Endothelial cell (in vitro differentiated cells): ENCODE measurements at places on chromosomes 16 and 17. TPM values are rescaled to one million over a fixed set of nuclear protein-coding genes. Genes with fewer than 3 reads are reported as not detected.

DNA sequence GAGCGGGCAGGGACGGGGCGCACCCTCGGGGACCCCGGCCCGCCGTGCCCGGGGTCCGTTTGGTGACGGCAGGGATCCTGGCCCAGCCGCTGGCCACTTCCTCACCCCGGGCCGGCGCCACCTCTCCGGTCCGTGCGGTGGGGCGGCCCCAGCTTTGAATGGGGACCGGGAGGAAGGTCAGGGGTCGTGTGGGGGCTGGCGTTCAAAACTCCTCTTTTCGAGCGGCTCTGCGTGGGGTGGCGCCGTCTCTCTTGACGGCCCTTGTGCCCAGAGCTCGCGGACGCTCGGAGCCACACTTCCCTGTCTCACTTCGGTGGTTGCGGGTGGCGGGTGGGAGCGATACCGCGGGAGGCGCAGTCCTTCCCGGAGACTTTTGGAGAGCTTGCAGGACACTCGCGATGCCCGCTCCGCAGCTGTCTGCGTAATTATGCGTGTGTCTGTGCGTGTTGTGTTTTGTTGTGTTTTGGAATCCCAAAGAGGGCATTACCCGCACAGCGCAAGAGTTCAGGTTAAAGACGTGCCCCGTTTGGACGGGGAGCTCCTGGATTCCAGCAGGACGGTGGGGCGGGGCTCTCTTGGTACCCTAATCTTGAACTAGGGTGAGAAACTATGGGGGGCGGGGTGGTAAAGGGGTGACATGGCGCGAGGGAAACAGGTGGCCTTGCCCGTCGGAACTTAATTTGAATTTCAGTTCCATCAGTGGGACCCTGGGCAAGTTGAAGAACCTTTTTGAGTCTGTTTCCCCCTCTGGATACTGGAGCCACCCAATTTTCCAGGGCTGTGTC, 637 bp downstream of the PLCG2 start:
- peak; percentile 23 for DNase-seq

DNA sequence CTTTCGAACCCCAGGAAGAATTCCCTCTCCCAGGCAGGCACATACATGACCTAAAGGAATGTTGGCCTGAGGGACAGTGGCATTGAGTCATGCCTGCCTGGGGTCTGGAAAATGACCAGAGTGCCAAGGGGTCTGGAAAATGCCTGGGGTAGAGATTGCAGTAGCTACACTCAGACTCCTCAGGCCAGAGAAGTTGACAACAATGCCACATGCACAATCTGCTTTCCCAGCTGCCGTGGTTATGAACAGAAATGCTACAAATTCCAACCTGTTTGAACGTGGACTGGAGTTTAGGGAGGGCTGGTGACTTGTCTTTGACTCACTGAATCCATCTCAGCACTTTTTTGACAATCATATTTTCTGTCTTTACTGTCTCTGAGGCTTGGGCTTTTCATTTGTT, 250.0 kb downstream of the ABCC12 start:
- no peak for DNase-seq

- DNase-seq = no peak
These were observed 990 bp downstream of the DOK4 start for GRCh38 chr16:57485091-57485915.

GRCh38 chr17:31721291-31722025, 137.6 kb downstream of the COPRS start:
- DNase-seq = no peak

GRCh38 chr16:65572156-65572555, 450.3 kb upstream of the CDH11 start:
- DNase-seq = no peak

DNA sequence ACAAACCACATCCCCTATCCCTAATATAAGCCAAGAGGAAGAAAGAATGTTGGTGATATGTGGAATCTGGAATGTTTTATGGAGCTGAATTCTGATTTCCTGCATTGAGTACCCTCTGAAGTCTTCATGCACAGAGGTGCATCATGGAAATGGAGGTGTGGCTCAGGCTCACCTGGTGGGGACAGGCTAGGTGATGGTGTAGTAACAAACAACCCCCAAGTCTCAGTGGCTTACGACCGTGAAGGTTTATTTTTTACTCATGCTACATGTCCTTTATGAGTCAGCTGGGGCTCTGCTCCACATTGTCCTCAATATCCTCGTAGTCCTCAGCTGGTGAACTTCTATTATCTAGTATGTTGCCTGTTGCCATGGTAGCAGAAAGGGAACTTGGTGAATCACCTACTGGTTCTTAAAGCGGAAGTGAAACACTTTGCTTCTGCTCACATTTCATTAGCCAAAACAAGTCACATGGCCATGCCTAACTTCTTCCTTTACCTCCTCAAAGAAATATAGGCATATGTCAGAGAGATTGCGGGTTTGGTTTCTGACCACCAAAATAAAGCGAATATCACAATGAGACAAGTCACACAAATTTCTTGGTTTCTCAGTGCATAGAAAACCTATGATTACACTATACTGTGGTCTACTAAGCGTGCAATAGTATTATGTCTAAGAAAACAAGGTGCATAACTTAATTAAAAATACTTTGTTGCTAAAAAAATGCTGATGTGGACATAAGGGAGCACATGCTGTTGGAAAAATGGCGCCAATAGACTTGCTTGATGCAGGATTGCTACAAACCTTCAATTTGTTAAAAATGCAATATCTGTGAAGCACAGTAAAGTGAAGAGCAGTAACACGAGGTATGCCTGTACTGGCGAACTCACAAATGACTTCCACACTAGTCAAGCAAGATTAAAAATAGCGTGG, at the start of gene PMFBP1:
Gene PMFBP1 (minus strand): TSS at position 51 of the 930 bp plus-strand sequence. CDS start 947 bp downstream, outside the sequence.
- no peak for DNase-seq

GRCh38 chr16:88062341-88063210, 111.3 kb downstream of the BANP start:
- DNase-seq = no peak

GRCh38 chr17:43200127-43200526, 11.5 kb upstream of the TMEM106A start:
- DNase-seq = no peak

GRCh38 chr17:40864661-40865390, 2.2 kb downstream of the KRT12 start:
- no peak for DNase-seq

DNA sequence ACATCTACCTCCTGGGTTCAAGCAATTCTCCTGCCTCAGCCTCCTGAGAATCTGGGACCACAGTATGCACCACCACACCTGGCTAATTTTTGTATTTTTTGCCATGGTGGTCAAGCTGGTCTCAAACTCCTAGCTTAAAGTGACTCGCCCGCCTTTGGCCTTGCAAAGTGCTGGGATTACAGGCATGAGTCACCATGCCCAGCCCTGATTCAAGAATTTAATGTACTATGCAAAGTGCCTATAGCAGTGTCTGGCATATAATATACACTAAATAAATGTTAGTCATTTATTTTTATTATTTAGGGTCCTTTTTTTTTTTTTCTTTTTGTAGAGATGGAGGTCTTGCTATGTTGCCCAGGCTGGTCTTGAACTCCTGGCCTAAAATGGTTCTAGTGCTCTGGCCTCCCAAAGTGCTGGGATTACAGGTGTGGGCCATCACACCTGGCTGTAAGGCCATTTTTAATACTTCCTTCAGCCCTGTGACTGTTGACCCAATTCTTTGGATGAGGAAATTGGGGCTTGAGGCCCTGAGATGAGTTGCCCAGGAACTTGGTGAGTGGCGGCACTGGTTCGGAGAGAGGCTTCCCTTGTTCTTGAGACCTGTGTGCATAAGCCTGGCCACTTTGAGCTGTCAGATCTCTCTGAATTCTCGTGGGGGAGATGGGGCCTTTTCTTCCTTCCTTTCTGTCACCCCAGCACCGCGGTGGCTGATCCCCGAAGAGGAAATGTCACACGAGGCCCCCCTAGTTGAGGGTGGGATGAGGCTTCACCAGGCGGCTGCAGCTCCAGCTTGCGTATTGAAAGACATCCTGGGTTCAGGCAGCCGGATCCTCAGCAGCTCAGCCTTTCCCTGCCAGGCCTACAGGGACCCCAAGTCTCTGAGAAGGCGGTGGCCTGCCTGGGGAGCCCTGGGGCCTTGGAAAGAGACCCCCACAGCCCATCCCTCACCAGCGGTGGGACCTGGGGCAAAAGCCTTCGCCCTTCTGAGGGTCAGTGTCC, 38.7 kb downstream of the LAT start:
- DNase-seq = no peak

DNA sequence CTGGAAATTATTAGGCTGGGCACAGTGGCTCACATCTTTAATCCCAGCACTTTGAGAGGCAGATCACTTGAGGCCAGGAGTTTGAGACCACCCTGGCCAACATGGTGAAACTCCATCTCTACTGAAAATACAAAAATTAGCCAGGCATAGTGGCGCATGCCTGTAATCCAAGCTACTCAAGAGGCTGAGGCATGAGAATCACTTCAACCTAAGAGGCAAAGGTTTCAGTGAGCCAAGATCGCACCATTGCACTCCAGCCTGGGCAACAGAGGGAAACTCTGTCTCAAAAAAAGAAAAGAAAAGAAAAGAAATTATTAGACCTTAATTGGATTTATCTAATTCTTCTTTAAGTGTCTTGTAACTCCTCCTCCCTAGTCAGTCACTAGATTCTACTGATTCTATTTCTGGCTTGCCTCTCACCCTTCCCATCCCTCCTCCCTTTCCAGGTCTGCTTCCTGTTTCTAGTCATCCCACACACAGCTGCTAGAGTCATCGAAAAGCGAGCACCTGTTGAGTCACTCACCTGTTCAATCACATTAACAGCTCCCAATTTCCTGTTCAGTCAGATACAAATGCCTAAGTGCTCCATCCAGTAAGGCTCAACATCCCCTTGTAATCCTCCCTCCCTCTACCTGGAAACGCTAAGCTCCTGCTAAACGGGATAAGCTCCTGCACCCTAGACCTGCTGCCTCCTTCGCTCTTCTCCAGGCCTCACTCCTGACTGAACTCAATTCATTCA, 34.6 kb downstream of the ERN1 start:
- DNase-seq = no peak

- DNase-seq = no peak
These were observed 29.7 kb upstream of the NSRP1 start for GRCh38 chr17:30086896-30087295.

DNA sequence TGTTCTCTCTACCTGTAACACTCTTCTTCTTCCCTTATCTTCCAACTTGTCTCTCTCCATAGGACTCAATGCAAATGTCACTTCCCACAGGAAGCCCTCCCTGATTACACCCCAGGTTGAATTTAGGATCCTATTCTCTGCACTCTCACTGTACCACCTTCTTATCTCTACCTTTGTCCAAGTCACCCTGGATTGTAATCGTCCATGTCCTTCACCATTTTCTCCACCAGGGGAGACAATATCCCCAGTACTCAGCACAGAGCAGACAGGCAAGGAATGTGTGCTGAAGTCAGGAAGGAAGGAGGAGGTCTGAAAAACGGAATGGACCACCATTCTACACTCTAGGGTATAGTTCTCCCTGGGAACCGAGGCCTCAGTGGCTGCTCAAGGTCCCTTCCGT, 14.2 kb downstream of the C16orf82 start:
- no peak for DNase-seq

GRCh38 chr17:5635949-5636348, 51.6 kb upstream of the NLRP1 start:
- no peak for DNase-seq

- no peak for DNase-seq
These were observed 3.5 kb downstream of the SLC7A6 start for GRCh38 chr16:68267612-68268405.

- DNase-seq = no peak
These were observed 2.2 kb downstream of the GRB7 start for GRCh38 chr17:39739885-39740356.

DNA sequence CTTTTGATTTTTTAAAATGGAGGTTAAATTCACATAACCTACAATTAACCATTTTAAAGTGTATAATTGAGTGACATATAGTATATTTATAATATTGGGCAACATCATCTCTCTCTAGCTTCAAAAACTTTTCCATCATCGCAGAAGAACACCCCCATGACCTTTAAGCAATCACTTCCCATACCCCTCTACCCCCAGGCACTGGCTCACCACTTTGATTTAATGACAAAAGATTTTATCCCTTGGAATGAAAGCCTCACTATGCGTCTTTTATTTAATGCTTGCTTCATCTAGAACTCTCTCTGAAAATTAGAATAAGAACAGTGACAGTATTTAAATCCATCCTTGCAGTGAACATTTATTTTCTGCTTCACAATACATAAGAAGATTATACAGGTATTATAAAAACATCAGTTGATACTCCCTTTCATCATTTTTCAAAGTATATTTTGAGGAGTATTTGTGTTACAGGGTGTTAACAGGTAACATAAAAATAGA, 3.2 kb upstream of the KRTAP1-3 start:
- DNase-seq = no peak

DNA sequence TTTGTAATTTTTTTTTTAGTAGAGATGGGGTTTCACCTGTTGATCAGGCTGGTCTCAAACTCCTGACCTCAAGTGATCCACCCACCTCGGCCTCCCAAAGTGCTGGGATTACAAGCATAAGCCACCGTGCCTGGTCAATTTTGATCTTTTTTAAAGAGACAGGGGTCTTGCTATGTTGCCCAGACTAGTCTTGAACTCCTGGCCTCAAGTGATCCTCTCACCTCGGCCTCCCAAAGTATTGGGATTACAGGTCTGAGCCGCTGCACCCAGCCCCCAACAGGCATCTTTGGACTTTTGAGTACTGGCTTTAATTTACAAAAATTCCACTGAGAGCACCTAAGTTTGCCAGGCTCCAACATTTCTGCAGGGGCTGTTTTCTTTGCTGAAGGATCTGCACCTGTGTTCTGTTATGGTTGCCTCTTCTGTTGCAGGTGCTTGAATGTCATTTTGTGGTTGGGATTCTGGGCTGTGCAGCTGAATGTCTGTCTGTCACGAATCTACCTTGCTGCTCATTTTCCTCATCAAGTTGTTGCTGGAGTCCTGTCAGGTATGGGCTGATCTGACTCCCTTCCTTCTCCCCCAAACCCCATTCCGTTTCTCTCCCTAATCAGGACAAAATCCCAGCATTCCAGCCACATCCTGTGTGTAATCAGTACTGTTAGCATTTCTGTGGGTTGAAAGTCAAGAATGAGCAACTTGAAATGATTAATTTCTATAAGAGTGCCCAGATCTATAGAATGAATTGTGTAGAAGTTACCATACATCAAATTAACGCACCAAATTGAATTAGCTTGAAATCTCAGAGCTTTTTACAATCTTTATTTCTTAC, 8.5 kb downstream of the G6PC1 start:
- no peak for DNase-seq

- DNase-seq = no peak
These were observed 20.6 kb upstream of the GAN start for GRCh38 chr16:81293909-81294802.

PIMREG gene
- 9.1 TPM for total RNA-seq

TNFRSF13B gene
- total RNA-seq = not detected

RNF222 gene
- not detected for total RNA-seq

PRDM7 gene
- not detected for total RNA-seq

FCSK gene
- total RNA-seq = 14.7 TPM

CD79B gene
- 3.4 TPM for total RNA-seq

AIPL1 gene
- not detected for total RNA-seq

CNTNAP1 gene
- 8.9 TPM for total RNA-seq

ATXN1L gene
- total RNA-seq = 34.4 TPM

ALOXE3 gene
- total RNA-seq = not detected

TUBB3 gene
- total RNA-seq = 95.7 TPM

C1QTNF8 gene
- not detected for total RNA-seq
